ENCODE measurements at places on chromosomes 2 and 18. TPM values are rescaled to one million over a fixed set of nuclear protein-coding genes. Genes with fewer than 3 reads are reported as not detected.

GRCh38 chr2:65688141-65688886 is 255.9 kb upstream of the SPRED2 start:
- no peaks in the 10 kb centered on the region for H3K36me3 ChIP-seq
- no peak for DNase-seq
- H3K27me3 ChIP-seq = peaks cover 16% of the 10 kb centered on the region
- H3K4me1 ChIP-seq = no peaks in the 10 kb centered on the region

GRCh38 chr2:157269922-157270321 is 12.4 kb downstream of the GALNT5 start:
- peaks cover 26% of the 10 kb centered on the region for H3K27me3 ChIP-seq
- no peak for DNase-seq
- H3K4me3 ChIP-seq = no peak overlapping the region
- H3K27ac ChIP-seq = no peak overlapping the region
- peaks cover 30% of the 10 kb centered on the region for H3K4me1 ChIP-seq

DNA sequence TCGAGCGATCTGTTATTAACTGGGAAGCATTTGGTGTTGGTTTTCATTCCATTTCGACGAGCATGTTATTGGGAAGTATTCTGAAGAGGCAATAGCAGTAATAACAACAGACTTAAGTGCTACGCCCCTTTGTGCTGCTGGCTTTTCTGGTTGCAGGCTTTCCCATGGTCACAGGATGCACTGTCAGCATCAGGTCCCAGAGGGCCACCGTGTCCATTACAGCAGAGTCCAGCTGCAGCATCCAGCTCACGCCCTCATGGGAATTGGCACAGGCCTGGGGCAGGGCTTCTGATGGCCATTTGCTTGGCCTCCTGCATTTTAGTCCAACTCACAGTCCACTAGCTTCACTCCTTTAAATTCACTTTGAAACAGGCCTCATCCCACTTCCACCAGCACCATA is 44.4 kb downstream of the BCL2L11 start:
- H3K4me3 ChIP-seq = no peak overlapping the region
- H3K27me3 ChIP-seq = peaks cover 15% of the 10 kb centered on the region
- H3K4me1 ChIP-seq = peaks cover 51% of the 10 kb centered on the region
- H3K27ac ChIP-seq = no peak overlapping the region

DNA sequence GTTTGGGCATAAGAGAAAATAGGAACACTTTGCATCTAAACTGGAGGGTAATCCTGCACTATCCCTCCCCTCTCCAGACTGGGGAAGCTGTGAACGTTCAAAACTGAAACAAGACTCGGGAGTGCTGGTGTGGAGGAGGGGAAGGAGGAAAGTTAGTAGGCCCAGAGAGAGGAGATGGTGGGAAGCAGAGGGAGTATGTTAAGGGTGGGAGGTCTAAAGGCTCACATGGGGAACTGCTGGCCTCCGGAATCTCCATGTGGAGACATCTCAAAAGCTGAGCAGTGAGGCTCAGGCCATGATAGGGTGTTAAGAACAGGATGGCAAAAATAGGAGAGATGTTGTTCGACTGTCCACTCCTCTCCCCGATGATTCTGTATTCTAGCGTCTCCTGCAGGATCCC is 47.9 kb downstream of the ADD2 start:
- H3K27me3 ChIP-seq = no peaks in the 10 kb centered on the region
- H3K36me3 ChIP-seq = no peaks in the 10 kb centered on the region
- H3K27ac ChIP-seq = no peak overlapping the region

DNA sequence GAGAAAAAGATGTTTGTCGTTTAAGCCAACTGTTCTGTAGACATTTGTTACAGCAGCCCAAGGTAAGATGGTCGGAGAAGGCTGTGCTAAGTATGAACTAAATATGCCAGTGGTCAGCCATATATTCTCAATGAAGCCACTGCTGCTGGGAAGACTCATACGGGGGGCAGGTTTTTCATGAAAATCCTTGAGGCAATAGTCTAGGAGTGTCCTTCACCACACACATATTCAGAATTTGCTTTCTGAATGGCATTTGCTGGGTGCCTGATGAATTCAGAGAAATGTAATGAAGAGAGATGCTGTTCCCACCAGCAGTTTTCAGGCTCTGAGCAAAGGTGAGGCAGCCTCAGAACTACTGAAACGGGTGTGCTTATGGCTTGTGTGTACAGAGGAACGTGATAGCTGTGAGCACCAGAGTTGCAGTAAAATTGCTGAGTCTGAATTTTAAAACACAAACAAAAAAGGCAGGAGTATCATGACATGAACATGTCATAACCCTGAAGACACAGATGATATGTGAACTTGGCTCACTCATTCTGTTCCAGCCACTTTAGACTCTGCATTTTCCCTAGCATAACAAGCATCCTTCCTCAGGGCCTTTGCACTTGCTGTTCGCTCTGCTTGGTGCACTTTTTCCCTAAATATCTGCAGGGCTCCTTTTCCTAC is 21.3 kb upstream of the TCF4 start:
- DNase-seq = no peak
- no peaks in the 10 kb centered on the region for H3K36me3 ChIP-seq
- no peak overlapping the region for H3K27ac ChIP-seq
- H3K4me3 ChIP-seq = no peak overlapping the region
- H3K4me1 ChIP-seq = no peaks in the 10 kb centered on the region

Gene NXPH2
- not detected for total RNA-seq

- H3K27me3 ChIP-seq = no peaks in the 10 kb centered on the region
- no peak for DNase-seq
- no peak overlapping the region for H3K4me3 ChIP-seq
- H3K27ac ChIP-seq = peak overlapping the region; percentile 20
Observed at GRCh38 chr18:25814841-25815458, 275.5 kb downstream of the SS18 start.

DNA sequence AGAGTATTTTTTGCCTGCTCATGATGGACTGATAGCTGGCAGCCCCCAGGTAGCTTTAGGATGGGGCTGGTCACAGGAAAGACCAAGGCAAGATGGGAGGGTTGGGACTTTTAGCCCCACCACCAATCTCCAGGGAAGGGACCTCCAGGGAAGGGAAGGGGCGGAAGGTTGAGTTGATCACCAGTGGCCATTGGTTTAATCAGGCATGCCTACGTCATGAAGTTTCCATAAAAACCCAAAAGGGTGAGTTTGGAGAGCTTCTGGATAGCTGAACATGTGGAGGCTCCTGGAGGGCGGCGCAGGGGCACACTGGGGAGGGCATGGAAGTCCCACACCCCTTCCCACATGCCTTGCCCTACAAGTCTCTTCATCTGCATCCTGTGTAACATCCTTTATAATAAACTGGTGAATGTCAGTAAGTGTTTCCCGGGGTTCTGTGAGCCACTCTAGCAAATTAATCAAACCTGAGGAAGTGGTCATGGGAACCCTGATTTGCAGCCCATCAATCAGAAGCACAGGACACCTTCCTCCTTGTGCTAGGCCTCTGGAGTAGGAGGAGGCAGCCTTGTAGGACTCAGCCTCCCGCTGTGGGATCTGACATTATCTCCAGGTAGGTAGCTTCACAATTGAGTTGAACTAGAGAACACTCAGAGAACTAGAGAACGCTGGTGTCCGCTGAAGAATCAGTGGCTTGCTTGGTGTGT is 30.3 kb downstream of the RAB31 start:
- H3K27ac ChIP-seq = no peak overlapping the region
- H3K4me3 ChIP-seq = no peak overlapping the region
- H3K36me3 ChIP-seq = no peaks in the 10 kb centered on the region
- no peak for DNase-seq

GRCh38 chr2:191636235-191636543 is 41.7 kb upstream of the NABP1 start:
- H3K36me3 ChIP-seq = no peaks in the 10 kb centered on the region
- H3K27ac ChIP-seq = peak overlapping the region; percentile 99
- H3K4me3 ChIP-seq = peak overlapping the region; percentile 40
- peaks cover 65% of the 10 kb centered on the region for H3K4me1 ChIP-seq
- DNase-seq = no peak

DNA sequence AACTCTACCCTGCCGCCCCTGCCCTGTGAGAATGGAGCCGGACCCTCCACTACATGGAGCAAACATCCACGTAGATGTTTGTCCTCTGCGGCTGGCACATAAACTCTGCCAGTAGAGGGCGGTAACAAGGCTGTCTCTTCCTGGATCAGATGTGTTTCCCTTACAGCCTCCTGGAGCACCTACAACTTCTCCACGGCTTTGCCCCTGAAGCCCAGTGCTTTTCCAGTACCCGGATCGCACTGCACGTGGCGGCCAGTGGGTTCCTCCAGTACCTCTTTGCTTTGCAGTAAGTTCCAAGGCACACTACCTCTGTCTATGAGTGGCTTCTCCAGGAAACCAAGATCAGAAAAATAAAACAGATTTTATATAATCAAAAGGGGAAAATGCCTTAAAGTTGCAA is 651.3 kb downstream of the DCDC2C start:
- H3K36me3 ChIP-seq = no peaks in the 10 kb centered on the region
- no peaks in the 10 kb centered on the region for H3K27me3 ChIP-seq
- no peak for DNase-seq
- H3K4me1 ChIP-seq = no peaks in the 10 kb centered on the region
- H3K27ac ChIP-seq = no peak overlapping the region
- H3K4me3 ChIP-seq = no peak overlapping the region

DNA sequence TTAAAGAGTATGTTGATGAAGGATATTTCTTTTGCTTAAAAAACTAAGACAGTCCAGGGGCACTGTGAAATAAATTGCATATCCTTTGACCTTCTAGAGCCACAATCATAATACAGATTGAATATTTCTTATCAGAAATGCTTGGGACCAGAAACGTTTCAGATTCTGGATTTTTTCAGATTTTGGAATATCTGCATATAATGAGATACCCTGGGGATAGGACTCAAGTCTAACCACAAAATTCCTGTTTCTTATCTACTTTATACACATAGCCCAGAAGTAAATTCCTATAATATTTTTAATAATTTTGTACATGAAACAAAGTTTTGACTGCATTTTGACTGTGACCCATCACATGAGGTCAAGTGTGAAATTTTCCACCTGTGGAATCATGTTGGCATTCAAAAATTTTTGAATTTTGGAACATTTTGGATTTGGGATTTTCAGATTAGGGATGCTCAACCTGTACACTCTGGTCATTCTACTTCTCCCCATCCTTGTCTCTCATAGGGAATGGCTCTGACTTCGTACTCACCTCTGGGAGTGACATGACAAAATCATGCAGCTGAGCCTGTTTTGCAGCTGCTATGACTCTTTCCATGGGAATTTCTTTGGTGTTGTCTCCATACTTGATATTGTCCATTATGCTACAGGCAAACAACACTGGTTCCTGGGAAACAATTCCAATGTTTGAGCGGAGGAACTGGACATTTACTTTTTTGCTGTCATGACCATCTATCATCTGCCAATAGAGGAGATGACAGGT is 25.7 kb downstream of the G6PC2 start:
- DNase-seq = no peak
- H3K27ac ChIP-seq = no peak overlapping the region
- no peak overlapping the region for H3K4me3 ChIP-seq
- no peaks in the 10 kb centered on the region for H3K4me1 ChIP-seq
- H3K27me3 ChIP-seq = peaks cover 57% of the 10 kb centered on the region
- no peaks in the 10 kb centered on the region for H3K36me3 ChIP-seq

GRCh38 chr2:241741016-241741415 is 6.6 kb downstream of the D2HGDH start:
- DNase-seq = peak; percentile 42
- H3K27me3 ChIP-seq = no peaks in the 10 kb centered on the region
- peaks cover 40% of the 10 kb centered on the region for H3K4me1 ChIP-seq
- H3K4me3 ChIP-seq = peak overlapping the region; percentile 59
- H3K27ac ChIP-seq = no peak overlapping the region

Gene C2orf81
- total RNA-seq = 3.7 TPM

Gene TRAF3IP1
- 7.0 TPM for total RNA-seq

Gene HOXD12
- total RNA-seq = not detected

Gene HOXD8
- not detected for total RNA-seq

Gene MOGAT1
- not detected for total RNA-seq

DNA sequence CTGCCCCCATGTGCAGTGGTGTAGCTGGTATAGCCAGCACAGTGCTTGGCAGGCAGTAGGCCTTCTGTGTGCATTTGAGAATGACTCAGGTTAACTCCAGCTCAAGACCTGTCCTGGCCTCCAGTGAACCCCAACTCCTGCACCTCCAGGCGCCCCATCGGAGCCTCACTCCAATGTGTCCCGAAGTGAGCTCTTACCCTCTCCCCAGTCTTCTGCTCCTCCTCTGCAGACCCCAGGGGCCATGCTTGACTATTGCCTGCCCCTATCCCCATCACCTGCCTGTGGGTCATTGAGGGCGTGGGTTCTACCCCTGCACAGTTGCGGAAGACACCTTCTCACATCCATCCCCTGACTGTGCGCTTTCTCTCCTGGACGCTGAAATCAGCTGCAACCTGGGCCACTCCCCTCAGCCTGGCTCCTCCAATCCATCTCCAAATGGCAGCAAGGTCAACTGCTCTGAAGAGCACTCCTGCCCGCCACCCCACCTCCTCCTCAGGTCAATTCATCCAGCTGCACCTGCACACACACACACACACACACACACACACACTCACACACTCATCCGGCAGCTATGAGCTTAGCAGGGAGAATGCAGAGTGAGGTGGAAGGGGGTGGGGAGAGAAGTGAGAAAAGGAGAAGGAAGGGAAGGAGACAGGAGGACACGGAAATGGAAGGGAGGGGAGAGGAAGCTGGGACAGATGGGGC is 130.3 kb upstream of the GLI2 start:
- H3K36me3 ChIP-seq = no peaks in the 10 kb centered on the region
- peaks cover 6% of the 10 kb centered on the region for H3K27me3 ChIP-seq
- H3K4me3 ChIP-seq = no peak overlapping the region
- no peak for DNase-seq
- H3K4me1 ChIP-seq = no peaks in the 10 kb centered on the region
- H3K27ac ChIP-seq = no peak overlapping the region

DNA sequence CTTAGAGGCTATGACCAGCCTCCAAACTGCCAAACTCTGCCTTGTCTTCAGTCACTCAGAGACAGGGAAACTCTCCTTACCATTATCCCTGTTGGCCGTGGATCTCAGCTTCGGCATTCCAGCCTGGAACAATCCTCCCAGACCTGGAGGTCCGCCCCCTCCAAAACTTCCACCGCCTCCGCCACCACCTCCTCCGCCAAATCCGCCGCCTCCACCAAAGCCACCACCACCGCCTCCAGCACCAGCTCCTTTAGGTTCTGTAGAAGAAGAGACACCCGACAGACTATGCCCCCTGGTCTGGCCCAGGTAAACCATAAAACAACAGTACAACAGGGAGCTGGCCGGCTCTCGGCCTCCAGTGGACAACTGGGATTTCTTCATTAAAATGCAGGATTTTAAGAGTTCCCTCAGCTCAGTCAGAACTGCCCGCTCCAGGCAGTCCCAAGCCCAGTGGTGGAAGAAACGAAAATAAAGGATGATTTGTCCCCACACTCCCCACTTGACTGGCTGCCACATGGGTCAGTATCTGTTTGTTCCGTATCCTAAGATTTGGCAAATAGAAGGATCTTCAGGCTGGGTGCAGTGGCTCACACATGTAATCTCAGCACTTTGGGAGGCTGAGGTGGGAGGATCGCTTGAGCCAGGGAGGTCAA is 22.4 kb downstream of the WIPF1 start:
- no peak overlapping the region for H3K4me3 ChIP-seq
- H3K27me3 ChIP-seq = no peaks in the 10 kb centered on the region
- DNase-seq = no peak
- peaks cover 56% of the 10 kb centered on the region for H3K36me3 ChIP-seq
- H3K27ac ChIP-seq = peak overlapping the region; percentile 97

GRCh38 chr2:58227171-58227917 is 13.8 kb downstream of the FANCL start:
- H3K36me3 ChIP-seq = no peaks in the 10 kb centered on the region
- H3K4me3 ChIP-seq = no peak overlapping the region
- DNase-seq = no peak

Gene FBXO41
- 22.9 TPM for total RNA-seq

- DNase-seq = no peak
- no peak overlapping the region for H3K4me3 ChIP-seq
- H3K27me3 ChIP-seq = no peaks in the 10 kb centered on the region
Observed at GRCh38 chr18:27114842-27115241, 70.3 kb downstream of the CHST9 start.
